RCC 7860 (cell line): ENCODE measurements at places on chromosomes 1 and 21.

DNA sequence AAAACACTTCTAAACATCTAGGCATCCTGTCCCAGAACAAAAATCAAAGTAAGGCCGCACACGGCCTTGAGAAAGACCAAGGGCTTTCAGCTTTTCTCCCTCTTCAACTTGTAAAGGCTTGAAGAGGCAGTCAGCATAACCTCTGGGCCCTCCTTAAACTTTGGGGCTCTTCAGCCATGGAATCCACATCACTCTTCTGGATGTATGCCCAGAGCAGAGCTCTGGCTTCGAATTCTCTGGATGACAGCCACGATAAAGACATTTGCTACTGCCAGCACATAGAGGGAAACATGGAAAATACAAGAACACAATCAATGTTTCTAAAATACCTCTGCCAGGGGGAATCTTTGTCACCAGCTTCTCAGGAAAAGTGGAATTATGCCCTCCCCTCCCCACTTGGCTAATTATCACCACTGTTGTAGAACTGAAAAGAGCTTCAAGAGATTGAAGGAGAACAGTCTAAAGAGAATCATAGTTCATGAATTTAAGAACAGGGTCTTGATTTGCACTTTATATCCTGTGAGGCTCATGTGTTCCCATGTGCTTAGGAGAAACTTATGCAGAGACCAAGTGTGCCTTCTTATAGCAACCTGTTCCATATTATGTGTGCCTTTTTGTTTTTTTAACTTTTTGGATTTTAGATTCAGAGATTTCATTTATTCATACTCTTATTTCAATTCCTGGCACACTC is 39.0 kb upstream of the DPT start:
- DNase-seq, result no peak

- no peak for DNase-seq
Measured at GRCh38 chr1:58741678-58742553, 41.9 kb downstream of the JUN start.

DNA sequence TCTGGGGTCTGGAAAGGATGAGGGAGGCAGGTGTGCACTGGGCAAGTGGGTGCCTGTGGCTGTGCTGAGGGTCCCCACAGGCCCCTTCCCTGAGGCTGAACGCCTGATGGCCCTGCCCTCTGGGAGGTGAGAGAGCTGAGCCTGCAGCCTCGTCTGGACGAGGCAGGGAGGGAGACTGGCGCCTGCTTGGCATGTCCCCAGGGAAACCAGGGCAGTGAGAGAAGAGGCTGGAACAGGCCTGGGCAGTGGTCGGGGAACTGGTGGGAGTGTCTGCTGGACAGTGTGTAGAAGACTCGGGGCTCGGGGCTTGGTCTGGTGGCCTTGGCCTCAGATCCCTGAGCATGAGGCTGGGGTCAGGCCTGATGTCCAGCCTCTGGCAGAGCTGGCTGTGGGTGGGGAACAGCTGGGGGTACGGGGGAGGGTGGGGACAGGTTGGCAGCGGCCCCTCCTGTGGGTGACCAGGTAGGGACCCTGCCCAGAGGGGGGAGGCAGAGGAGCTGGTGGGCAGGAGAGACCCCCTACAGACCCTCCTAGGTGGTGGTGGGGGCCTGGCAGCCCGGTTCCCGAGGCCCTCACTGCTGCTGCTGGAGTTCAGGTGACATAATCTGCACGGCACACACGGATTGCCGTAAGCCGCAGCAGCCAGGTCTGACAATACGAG is 30.8 kb upstream of the PLCH2 start:
- no peak for DNase-seq

GRCh38 chr1:10903421-10903820 is 107.0 kb upstream of the CASZ1 start:
- DNase-seq, result no peak

DNA sequence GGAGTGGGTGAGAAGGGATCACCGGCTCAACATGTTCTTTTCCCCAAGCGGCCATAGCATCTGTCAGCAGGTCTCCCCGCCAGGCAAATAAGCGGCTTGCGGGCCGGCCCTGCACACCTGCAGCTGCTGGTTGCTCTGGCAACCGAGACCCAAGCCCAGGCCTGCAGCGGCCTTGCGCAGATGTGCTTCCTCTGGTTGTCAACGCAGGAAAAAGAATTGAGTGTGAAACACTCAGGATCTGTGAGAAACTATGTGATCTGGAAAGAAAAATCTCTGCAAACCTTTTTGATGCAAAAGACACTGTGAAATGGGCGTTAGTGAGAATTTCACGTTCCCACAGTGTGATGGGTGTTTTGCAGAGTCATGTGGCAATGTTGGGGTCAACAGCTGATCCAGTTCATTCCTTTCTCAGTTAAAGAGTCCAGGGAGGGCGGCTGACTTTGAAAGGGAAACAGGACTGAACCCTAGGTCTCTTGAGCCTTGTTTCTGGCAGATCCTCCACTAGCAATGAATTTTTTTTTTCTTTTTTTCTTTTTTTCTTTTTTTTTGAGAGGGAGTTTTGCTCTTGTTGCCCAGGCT is 28.4 kb downstream of the TOMM20 start:
- DNase-seq, result no peak

- DNase-seq, result no peak
Measured at GRCh38 chr1:75575837-75576236, 35.1 kb downstream of the SLC44A5 start.

- DNase-seq, result no peak
Measured at GRCh38 chr1:165387961-165388360, 31.4 kb upstream of the LMX1A start.

GRCh38 chr1:171139890-171140289 is 45.2 kb upstream of the FMO2 start:
- no peak for DNase-seq

DNA sequence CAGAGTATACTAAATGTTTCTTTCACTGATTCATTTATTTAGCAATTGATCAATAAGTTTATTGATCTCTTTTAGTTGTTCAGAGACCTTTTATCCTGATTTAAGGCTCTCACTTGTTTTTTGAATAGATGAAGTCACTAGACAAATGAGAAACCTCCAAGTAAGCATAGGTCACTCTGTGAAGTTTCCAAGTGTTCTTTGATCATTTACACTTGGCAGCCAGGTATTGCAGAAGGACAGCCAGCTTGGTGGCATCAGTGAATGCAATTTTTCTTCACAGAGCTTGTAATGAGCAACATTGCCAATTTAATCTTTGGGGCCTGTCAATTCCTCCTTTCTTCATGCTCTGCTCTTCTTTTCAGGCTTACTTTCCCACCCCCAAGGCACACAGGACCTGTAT is 413.0 kb downstream of the OMA1 start:
- DNase-seq, result no peak

DNA sequence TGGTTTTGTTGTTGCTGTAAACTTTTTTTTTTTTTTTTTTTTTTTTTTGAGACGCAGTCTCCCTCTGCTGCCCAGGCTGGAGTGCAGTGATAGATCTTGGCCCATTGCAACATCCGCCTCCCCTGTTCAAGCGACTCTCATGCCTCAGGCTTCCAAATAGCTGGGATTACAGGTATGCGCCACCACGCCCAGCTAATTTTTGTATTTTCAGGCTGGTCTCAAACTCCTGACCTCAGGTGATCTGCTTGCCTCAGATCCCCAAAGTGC is 78.9 kb upstream of the SLC45A1 start:
- peak; percentile 32 for DNase-seq

GRCh38 chr1:165036403-165036802 is 320.1 kb downstream of the LMX1A start:
- no peak for DNase-seq

DNA sequence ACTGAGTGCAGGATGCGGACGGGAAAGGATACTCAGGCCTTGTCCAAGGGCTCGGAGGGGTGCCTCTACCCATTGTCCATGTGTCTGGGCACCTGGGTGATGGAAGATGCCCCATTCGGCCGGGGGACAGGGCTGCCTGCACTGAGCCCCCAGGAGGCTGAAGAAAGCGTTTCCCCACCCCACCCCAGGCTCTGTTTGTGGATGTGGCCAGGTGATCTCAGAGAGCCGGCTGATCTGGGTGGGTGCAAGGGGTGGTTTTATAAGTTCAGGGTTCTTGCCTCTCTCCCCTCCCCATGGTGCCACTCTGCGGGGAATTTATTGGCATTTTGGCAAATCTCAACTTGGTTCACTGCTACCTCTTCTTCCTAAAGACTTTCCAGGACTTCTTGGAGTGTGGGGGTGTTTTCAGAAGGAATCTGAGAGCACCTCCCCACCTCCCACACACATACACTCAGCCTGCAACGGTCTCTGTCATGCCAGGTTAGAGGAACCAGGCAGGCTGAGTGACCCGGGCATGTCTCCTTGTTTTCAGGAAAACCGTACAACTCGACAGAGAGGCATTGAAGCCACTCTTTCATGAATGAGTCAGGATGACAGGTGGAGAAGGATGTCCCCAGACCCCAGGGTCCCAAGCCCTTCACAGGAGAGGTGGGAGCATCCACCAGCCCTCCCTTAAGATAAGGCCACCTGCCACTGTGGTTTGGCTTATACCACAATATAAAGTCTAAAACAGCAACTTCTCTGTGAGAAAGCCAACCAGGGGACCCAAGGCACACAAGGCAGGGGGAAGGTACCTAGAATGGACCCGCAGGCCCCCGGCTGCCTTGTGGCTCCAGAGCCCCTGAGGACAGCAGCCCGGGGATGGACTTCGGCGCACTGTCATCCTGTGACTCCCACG is 174.9 kb downstream of the ETS2 start:
- DNase-seq, result no peak

DNA sequence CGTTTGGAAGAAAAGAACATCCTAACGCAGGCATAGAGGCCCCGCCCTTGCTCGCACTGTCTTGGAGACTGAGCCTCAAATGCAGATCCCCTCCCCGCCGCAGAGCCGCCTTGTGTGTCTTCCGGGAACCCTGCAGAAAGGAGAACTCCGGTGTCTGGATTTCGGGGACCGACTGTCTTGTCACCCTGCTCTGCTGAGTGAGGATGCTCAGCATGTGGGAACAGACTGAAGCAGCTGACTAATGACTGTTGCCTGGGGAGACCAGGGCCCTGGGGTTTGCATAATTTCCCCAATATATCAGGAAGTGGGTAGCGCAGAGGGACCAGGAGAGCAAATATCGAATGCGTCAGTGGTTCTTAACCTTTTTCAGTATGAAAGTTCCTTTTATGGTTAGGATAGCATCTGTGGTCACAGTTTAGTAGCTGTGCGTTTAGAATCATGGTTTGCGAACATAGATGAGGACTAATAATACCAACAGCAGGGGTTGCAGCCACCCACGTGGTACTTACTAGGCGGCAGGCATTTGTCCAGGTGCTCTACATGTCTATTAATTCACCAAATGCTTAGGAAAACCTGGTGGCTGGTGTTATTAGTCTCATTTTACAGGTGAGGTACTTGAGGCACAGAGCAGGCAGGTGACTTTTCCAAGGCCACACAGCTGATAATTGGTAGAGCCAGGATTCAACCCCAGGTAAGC is 14.3 kb downstream of the GPR137B start:
- DNase-seq, result no peak

DNA sequence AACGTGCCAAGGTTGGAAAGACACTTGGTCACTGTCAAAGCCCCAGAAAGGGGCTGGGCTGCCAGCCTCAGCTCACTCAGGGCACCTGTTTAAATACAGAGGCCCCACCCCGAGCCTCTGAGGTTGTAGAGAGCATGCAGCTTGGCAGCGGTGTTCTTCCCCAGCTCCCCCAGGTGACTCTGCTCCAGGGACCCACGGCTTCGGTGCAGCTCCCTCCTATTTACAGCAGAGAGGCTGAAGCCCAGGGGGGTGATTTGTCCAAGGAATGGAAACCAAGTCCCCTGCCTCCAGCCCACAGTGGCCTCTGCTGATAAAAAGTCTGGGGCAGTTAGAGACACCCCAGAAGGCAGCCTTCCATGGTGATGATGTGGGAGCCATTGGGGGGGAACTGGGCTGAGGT is 9.1 kb upstream of the C1QA start:
- DNase-seq, result no peak

DNA sequence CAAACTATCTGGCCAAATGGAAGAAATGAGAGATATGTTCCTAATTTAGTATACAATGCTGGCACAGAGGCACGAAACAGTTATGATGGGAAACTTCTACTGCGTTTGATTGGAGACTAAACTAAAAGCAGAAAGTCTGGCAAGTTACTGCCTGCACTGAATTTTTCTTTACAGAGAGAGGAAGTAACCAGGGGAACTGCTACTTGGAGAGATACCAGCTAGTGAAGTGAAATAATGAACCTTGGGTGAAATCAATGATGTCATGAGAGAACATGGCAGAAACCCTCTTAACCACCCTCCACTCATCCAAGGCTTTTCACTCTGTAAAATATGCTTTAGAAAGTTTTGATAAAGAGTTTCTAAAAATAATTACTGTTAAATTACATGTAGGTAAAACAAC is 29.3 kb downstream of the NIBAN1 start:
- no peak for DNase-seq

- no peak for DNase-seq
Measured at GRCh38 chr1:2346691-2347408, 44.5 kb downstream of the MORN1 start.

GRCh38 chr1:66352792-66353191 is 181.2 kb upstream of the SGIP1 start:
- no peak for DNase-seq

- no peak for DNase-seq
Measured at GRCh38 chr1:213573648-213574009, 414.1 kb upstream of the PROX1 start.

- no peak for DNase-seq
Measured at GRCh38 chr1:195185321-195185720, 1422.9 kb downstream of the KCNT2 start.

GRCh38 chr21:42609811-42610210 is 43.6 kb upstream of the PDE9A start:
- DNase-seq, result peak; percentile 71

DNA sequence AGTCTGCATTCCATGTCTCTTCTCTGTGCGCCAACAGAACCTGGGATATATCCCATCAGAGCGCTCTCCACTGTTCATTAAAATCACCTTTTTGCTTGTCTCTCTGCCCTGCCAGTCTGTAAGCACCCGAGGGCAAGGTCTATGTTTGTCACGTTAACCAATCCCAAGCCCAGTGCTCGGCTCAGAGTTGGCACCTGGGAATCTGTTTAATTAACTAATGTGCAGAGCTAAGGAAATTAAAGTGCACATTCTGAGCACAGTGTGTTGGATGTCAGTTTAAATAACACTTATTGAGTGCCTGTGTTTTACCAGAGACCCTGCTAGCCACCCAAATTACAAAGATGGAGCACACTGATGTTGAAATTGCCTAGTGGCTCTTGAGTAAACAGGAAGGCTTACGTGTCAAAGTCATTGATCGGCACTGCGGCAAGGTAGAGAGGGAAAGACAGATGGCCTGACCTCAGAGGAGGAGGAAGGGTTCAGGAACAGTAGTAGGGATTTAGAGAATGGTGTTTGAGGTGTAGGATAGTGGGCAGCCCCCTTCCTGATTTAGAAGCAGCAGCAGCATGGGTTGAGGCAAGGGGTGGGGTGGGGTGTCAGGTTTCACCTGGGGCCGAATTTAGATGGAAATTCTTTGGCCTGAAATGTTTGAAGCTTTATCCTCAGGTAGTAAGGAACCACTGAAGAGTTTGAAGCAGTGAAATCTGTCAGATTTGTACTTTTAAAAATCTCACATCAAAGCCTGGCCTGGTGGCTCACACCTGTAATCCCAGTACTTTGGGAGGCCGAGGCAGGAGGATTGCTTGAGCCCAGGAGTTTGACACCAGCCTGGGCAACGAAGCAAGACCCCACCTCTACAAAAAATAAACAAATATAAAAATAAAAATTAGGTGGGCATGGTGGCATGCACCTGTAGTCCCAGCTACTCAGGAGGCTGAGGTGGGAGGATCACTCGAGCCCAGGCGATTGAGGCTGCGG is 7.7 kb downstream of the ARMH1 start:
- no peak for DNase-seq

GRCh38 chr1:170265234-170265633 is 119.5 kb downstream of the NTMT2 start:
- DNase-seq, result no peak

GRCh38 chr1:155294520-155295182 is 6.6 kb downstream of the PKLR start:
- DNase-seq, result no peak

GRCh38 chr1:227227761-227228160 is 90.5 kb downstream of the CDC42BPA start:
- no peak for DNase-seq
